Fibroblast of skin of right biceps (primary cell): ENCODE measurements at places on chromosomes 1 and 21.
A peak's percentile ranks its signal among the peaks of the same experiment; 100 is the strongest.

- DNase-seq: no peak
Measured at GRCh38 chr1:226690460-226690982, 48.6 kb downstream of the ITPKB start.

GRCh38 chr1:80023358-80023757 is 1016.8 kb upstream of the ADGRL4 start:
- peak; percentile 14 for DNase-seq

- DNase-seq: no peak
Measured at GRCh38 chr1:204634260-204634910, 51.2 kb downstream of the LRRN2 start.

DNA sequence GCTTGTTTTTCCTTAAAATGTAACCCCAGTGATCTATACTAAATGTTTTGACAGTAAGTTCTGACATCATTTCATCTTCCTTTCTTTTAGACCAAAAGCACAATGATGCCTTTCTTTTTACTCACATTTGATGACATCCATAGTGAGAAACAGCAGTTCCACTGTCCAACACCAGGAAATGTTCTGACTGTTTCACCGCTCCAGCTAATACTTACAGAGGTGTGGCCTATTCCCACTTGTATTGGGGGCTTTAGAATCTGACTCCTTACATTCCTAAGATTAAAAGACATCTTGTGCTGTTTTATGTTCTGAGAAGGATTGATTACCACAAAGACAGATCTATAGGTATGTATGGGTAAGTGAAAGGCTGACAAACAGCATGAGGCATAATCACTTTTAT is 1018.2 kb upstream of the PRMT6 start:
- DNase-seq: no peak

GRCh38 chr1:196193896-196194559 is 414.2 kb downstream of the KCNT2 start:
- DNase-seq: peak; percentile 68

DNA sequence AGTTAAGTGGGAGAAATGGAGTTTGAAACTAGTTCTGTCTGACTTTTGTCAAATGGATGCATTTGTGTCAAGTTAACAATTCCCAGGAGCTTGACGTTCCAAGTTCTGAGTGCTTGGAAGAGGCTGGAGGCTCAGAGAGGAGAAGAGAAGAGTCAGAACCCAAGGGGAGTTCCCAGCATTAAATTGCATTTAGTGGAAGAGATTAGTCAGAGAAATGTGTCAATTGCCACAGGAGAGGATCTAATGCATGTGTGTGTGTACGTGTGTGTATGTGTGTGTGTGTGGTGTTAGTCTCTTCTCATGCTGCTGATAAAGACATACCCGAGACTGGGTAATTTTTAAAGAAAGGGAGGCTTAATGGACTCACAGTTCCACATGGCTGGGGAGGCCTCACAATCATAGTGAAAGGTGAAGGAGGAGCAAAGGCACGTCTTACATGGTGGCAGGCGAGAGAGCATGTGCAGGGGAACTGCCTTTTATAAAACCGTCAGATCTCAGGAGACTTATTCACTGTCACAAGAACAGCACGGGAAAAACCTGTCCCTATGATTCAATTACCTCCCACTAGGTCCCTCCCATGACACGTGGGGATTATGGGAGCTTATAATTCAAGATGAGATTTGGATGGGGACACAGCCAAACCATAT is 101.5 kb upstream of the TMEM51 start:
- no peak for DNase-seq

- DNase-seq: no peak
Measured at GRCh38 chr1:202965422-202965821, 1.6 kb downstream of the CYB5R1 start.

DNA sequence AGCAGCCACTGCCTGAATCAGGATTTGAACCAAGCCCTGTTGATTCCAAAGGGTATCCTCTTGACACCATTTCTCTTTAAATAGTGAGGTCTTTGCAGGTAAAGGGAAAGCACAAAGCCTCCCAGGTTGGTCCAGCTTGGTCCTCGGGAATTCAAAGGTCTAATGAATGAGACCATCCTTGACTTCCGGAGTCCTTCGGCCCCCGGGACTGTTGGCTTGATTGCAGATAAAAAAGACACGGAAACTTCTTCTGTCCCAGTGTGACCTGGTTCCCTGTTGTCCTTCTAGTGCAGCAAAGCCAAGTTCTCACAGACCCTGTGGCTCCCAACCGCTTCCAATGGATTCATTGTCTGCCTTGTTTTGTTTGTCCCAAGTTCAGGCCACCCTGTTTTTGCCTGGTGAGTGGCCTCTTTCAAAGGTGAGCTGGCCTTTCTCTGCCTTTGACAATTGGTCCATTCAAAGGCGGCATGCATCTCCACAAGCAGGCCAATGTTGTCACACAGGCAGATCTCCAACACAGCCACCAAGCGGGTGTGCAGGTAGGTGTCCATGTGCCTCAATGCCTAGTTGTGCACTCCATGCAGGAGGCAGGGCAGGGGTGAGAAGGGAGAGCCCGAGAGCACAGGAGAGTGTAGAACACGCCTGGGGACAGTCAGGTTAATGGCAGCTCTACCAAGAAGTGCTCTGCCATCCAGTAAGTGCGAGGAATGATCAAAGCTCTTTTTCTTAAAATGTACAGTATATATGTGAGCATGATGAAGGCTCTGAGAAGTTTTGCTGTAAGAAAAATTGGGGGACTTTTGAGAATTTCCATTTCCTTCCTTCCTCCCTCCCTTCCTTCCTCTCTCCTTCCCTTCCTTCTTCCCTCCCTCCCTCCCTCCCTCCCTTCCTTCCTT is 82.1 kb upstream of the ZBTB40 start:
- no peak for DNase-seq

- DNase-seq: no peak
Measured at GRCh38 chr1:152626744-152627143, 3.8 kb upstream of the LCE3A start.

DNA sequence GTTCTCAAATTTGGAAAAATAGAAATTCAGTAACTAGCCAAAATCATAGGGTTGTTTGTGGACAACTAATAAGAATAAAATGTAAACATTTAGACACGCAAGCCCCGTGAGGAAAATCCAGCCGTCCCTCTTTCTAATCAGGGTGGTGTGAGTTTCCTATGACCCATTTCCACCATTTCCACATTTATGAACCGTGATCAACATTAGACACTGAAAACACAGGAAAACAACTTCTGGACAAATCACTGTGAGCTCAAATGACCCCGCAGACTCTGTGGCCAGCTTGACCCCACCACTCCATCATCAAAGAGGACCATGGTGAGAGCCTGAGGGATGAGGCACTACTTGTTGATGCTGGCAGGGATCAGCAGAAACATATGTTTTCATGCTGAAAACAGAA is 101.0 kb downstream of the SIM2 start:
- DNase-seq: no peak

DNA sequence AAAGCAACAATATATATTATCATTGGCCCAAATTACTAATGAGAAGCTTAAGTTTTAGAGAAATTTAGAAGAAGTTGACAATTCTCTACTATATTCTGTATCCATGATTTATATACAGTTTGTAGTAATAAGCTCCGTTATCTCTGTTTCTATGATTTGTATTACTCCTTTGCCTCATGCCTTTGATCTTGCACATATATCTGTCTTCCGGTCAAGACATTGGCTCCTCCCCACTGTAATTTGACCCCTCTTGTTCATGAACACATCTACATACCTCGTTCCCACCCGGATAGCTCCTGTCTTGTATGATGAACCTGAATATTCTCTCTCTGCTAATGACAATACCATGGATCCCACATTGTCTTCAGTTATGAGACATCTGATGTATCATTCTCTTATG is 581.0 kb upstream of the RGS18 start:
- no peak for DNase-seq

GRCh38 chr1:118921994-118922393 is 66.1 kb downstream of the TBX15 start:
- peak; percentile 51 for DNase-seq

- DNase-seq: no peak
Measured at GRCh38 chr1:57003398-57004139, 37.8 kb upstream of the C8B start.

DNA sequence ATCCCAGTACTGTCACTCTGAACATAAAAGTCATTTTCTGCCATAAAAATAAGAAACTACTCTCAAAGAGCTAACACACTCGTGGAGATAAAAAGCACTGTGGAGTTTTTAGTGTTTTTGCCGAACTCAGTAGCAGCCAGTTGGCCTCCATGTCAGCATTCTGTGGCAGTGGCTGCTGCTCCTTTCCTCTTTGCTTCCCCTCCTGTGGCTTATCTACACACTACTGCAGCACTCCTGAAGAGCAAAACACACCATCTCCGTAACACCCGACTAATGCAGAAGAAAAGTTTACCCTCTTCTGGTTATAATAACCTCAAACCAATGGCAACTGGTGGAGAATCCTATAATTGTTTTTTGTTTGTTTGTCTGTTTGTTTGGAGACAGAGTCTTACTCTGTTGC is 44.9 kb downstream of the RAB3GAP2 start:
- DNase-seq: no peak

GRCh38 chr1:31787261-31787660 is 23.1 kb upstream of the ADGRB2 start:
- no peak for DNase-seq

- DNase-seq: no peak
Measured at GRCh38 chr1:31742462-31743212, 21.5 kb downstream of the ADGRB2 start.

GRCh38 chr1:60621368-60621851 is 461.0 kb upstream of the NFIA start:
- peak; percentile 46 for DNase-seq

DNA sequence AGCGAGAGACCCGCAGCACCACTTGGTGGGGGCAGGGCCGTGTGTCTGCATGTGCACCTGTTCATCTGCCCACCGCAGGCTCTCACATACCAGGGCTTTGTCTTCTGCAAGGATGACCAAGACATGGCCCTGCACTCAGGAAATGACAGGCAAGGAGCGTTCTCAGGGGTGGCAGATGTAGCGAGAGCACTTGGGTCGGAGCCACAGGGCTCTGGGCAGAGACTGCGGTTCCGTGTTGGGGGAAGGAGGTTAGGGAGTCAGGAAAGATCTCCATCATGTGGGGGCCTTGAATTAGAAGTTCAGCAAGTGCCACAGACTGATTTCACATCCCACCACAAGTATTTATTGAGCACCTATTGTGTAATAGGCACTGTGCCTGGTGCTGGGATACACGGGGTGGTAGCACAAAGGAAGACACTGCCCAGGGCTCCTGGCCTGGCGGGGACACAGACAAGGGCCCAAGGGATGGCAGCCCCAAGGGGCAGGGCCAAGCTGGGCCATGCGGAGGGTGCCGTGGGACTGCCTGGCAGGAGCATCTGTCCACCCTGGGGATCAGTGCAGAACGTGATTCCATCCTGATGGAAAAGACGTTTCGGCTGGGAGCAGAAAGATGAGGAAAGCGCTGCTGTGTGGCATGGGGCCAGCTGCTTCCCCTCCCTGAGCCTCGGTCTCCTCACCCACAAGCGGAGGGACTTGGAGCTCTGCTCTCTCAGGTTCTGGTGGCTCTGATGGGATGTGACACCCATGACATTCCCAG is 11.4 kb upstream of the SPSB1 start:
- peak; percentile 52 for DNase-seq

DNA sequence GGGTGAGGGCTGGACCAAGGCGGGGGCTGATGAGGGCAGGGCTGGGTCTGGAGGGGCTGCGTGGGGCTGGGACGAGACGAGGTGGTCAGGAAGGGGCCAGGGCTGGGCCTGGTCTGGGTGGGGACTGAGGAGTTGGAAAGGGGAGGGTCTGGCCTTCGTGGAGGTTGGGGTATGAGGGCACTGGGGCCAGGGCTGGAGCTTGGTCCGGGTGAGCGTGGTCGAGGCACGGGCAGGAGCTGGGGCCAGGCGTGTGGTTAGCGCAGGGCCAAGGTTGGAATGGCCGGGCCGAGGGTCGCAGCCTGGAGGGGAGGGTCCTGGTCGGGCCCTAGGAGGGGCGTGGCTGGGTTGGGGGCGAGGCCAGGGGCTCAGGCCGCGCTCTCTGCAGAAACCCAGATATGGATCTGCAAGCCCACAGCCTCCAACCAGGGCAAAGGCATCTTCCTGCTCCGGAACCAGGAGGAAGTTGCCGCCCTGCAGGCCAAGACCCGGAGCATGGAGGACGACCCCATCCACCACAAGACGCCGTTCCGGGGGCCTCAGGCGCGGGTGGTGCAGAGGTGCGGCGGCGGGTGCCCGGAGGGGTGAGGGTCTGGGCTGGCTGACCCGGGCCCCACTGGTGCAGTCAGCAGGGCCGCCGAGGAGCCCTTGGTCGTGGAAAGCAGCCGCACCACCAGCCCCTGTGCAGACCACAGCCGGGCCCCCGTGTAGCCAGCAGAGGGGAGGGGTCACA is 9.0 kb downstream of the TTLL10 start:
- DNase-seq: no peak

DNA sequence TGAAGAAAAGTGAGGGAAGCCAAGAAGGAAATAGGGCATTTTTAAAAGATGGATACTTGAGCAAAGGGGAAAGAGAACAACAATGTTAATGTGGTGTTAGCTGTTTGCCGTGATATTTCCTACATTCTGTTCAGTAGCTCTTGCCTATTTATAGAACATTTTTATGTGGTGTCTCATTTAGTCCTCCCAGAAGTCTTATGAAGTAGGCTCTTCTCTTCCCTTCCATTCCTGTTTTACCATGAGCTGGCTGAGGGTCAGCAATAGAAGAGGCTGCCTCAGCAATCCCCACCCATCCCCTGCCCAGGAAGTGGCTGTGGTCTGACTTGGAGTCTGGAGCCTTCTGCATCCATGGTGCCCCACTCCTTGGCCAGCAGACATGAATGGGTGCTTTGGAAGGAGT is 60.1 kb downstream of the KIAA0040 start:
- peak; percentile 86 for DNase-seq

DNA sequence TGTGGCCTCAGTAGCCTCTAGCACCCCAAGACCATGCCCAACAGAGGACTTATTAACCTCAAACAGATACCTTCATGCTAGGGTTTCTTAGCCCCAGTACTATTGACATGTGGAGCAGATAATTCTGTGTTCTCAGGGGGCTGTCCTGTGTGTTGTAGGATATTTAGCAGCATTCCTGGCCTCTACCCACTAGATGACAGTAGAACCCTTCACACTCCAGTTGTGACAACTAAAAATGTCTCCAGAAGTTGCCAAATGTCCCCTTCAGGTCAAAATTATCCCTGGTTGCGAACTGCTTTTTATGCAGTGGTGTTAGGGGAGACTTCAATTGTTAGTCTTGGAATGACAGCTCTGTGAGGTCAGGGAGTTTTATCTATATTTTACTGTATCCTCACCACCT is 8.1 kb downstream of the KAZN start:
- DNase-seq: no peak
